Hindlimb muscle (tissue), 1 donor: ENCODE measurements at places on chromosomes 4 and X.
A peak's percentile ranks its signal among the peaks of the same experiment; 100 is the strongest.

GRCh38 chrX:54063361-54063760 lies 19.1 kb upstream of the PHF8 start:
- DNase-seq, result no peak

GRCh38 chr4:24630937-24631336 lies 46.6 kb upstream of the DHX15 start:
- peak; percentile 7 for DNase-seq

DNA sequence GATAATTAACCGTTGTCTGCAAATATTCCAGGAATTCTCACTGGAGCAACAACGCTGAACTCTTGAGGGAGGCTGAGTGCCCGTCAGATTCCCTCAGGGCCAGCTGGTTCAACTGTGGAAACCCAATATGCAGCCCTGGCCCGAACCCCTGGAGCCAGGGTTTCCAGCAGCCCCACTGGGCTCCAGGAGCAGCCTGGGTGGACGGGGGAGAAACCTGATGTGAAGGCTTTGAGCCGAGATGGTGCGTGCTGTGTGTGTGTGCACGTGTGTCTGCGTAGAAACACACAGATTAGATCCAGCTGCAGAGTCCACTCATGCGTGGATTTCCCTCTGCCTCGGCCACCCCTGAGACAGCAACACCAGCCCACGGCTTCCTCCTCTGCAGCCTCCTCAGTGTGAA lies 19.4 kb upstream of the SLC25A6 start:
- DNase-seq, result no peak

DNA sequence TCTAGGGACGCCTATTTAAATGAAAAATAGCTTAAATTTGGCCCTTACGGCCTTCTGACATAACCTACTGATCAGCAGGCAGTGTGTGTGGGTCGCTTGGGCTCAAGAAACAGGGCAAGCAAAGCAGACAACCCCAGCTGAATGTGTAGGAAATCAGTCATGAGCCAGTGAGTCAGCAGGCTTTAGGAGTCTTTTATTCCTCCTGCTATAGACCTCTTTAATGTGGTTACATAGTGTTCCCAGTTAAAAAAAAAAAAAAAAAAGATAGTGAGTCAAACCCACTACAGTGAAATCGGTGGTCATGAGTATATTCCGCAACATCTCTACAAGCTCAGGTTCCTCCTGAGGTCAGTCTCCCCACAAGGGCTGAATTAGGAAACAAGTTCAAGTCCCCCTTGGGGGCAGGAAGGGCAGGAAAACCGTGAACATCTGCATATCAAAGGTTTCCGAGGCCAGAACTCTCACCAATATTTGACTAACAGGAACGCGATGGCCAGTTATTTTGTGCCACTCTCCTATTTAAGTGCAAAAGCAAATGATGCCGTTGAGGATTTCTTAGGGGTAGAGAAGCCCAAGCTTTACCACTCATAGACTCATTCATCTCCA lies 32.7 kb downstream of the ACSL1 start:
- DNase-seq, result no peak

GRCh38 chr4:54185866-54186265 lies 43.2 kb upstream of the PDGFRA start:
- DNase-seq, result no peak

- no peak for DNase-seq
Observed at GRCh38 chr4:146310319-146311021, 96.1 kb downstream of the REELD1 start.

GRCh38 chrX:71543316-71543715 lies 10.4 kb downstream of the OGT start:
- DNase-seq, result no peak

GRCh38 chr4:23894021-23894420 lies 4.2 kb upstream of the PPARGC1A start:
- DNase-seq, result no peak

DNA sequence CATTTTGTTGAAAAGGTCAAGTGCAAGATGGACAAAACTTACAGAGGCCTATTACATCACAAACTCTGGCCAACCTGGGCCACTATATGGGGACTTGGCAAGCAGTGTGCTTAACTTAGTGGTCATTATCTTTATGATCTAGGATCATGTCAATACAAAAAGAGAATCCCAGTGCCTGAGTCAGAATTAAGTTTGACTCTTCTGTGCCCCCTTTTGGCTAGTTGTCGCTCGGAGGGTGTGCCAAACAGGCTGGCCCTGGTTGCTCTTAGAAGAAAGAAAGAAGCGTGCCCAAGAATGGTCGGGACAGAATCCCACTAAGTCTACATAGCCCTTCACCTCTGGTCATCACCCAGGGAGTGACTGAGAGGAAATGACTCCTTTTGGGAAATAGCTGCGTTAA lies 100.1 kb downstream of the EIF4E start:
- no peak for DNase-seq
